ENCODE measurements at places on chromosomes 6 and 20.

- no peak for DNase-seq
Observed at GRCh38 chr20:36777167-36777566, 3.6 kb upstream of the DSN1 start.

- no peak for DNase-seq
Observed at GRCh38 chr6:169093066-169093723, 160.5 kb downstream of the THBS2 start.

GRCh38 chr6:4732691-4733315 is 43.4 kb upstream of the CDYL start:
- DNase-seq: no peak

GRCh38 chr20:44135012-44135412 is 52.0 kb downstream of the JPH2 start:
- no peak for DNase-seq

DNA sequence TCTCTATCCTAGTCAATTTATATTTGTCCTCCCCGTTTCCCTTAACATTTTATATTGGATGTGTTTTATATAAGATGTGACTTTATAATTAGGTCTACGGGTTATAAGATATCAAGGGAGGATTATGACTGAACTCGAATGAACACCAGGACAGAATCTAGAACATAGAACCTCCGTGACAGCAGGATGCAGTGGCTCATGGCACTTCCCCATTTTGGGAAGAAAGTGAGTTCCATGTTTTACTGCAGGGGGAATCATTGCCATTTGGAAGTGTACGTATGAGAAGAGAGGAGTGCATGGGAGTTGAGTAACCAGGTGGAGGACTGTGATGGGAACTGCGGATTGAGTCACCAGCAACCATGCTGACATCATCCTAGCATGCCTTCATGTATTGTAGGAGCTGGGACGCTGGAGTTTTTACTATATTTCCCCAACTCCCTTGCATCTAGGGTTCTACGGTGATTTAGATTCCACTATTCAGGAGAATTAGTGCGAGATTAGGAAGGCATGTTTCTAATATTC is 56.1 kb upstream of the FOXC1 start:
- DNase-seq: no peak

DNA sequence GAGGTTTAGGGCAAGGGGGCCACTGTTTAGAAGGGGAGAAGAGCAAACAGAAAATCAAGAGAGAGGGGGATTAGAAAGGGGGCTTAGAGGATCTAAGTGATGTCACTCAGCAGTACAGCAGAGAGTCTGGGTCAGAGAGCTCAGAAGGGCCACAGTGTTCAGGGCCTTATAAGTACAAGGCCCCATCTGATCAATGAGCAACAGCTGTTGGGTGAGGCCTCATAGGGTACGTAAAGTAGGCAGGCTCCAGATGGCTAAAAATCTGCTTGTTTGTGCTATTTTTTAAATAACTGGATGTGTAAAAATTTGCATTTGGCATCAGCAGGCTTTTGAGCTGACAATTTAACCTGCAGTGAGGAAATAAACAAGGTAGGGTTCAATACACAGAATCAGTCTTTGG is 149.8 kb downstream of the SH3BGRL2 start:
- DNase-seq: no peak

DNA sequence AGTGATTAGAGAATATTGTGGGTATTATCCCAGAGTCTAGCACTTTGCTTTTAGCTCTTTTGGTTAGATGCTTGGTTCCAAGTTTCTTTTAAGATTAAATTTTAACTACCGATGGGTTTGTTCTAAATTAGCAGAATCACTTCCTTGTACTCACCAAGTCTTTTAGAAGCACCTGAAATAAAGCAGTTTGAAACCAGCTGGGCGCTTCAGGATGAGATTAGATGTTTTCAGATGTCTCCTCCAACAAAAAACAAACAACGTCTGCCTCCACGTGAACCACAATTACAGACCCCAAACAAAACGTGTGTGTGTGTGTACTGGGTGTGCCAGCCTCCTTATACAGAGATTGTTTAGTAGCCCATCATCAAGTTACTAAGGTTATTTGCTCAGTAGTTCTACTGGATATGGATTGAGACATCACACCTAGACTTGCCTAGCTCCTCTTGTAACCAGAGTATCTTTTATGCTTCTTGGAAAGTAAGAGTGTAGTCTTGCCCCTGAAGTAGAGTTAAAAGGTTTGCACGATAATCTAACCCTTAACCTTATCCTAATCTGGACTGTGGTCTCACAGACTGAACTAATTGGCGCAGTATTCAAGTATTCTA is 2.3 kb downstream of the DSTN start:
- DNase-seq: no peak

DNA sequence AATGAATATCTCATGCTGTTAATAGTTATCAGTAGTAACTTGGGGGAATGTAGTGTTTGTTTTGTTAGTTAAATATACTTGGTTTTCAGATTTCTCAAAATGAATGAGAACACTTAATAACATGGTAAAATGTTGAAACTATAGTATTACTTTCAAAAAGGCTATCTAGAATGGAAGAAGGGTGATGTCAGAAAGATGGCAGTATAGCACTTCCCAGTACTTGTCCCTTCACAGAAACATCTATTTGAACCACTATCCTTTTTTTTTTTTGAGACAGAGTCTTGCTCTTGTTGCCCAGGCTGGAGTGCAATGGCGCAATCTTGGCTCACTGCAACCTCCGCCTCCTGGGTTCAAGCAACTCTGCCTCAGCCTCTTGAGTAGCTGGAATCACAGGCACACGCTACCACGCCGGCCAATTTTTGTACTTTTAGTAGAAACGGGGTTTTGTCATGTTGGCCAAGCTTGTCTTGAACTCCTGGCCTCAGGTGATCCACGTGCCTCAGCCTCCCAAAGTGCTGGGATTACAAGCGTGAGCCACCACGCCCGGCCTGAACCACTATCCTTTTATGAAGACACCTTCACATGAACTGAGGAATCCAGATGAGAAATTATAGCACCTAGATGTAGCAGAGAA is 4.7 kb upstream of the ECHDC1 start:
- no peak for DNase-seq

DNA sequence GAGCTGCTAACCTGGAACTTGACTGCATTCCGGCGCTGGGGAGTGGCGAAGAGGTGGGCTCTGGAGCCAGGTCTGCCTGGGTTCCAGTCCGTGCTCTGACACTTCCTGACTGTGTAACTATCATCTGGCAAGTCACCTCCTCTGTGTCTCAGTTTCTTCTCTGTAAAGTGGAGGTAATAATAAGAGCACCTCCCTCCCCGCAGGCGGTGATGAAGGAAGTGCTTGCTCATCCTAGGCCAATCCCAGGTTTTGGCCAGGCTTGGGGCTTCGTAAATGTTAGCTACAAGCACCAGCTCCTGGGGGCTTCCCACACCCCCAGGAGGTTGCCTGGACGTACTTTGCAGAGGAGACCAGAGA is 32.8 kb downstream of the SNAI1 start:
- DNase-seq: no peak

- DNase-seq: no peak
Observed at GRCh38 chr6:89566930-89567629, 71.5 kb downstream of the LYRM2 start.

- DNase-seq: no peak
Observed at GRCh38 chr6:144953552-144954240, 668.6 kb downstream of the UTRN start.

GRCh38 chr6:150016324-150017185 is 8.8 kb downstream of the RAET1L start:
- no peak for DNase-seq

DNA sequence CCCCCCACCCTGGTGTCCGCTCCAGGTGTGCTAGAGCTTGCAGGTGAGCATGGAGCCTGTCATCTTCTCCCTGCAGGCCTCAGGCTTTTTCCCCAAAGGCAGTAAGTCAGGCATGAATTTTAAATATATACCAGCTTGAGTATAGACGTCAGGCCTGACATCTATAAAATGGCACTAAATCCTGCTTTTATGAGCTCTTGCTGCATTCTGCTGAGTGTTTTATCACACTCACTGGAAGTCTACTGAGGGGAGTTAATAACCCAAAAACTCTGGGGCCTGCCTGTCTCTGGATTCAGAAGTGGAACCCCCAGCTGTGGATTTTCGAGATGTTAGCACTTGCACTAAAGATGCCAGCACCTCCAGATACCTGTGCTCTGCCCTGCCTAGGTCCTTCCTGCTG is 133.4 kb upstream of the TOP1 start:
- DNase-seq: no peak

DNA sequence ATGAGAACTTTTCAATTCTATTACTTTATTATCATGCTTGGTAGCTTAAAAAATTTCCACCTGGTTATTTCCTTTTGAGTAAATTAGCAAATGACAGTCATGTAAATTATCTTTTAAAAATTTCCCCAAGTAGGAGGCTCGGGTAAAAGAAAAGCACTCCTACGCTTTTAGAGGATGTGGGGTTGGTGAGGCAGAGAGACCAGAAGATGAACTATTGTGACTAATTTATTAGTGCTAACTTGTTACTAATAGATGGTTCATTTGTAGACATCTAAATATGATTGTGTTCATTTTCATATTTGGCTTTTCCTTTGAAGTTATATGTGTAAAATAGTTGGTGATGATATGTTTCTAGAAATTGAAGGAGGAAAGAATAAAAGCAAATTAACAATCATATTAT is 27.0 kb downstream of the ZNF292 start:
- DNase-seq: no peak

- DNase-seq: no peak
Observed at GRCh38 chr20:49675368-49676151, 38.1 kb downstream of the B4GALT5 start.

DNA sequence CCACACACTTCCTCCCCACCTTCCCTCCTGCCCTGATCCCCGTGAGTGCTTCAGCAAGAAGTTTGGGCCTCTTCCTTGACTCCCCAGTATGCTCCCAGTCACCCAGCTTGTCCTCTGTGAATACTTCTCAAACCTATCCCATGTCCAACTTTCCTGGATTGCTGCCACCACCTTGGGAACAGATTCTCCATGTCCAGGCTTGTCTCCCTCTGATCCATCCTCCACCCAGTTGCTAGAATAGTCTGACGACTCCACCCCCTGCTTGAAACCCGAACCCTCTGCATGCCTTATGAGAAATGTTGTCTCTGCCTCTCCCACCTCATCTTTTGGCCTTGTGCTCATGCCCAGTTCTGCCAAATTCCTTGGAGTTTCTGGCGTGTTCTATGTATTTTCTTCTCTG is 108.0 kb downstream of the PPP1R14C start:
- DNase-seq: no peak

- DNase-seq: no peak
Observed at GRCh38 chr20:18849131-18849530, 35.5 kb downstream of the SCP2D1 start.

- DNase-seq: no peak
Observed at GRCh38 chr6:98467902-98468301, 366.5 kb upstream of the POU3F2 start.

DNA sequence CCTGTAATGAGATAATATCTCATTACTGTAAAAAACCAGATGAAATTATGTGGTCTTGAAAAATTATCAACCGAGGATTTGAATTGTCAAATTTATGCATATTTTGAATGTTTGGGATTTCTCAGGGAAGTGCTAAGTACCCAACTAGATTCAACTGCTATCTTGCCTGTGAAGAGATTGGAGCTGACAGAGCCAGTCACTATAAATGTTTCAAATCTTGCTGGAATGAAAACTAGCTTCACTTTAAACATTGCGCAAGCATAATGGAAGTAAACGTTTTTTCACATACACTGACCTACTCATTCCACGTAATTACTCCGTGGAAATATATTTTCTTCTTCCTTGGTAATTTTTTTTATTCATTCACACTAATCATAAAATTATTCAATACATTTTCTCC is 46.7 kb downstream of the TMEM170B start:
- DNase-seq: no peak

GRCh38 chr6:136890986-136891385 is 31.1 kb upstream of the SLC35D3 start:
- no peak for DNase-seq

DNA sequence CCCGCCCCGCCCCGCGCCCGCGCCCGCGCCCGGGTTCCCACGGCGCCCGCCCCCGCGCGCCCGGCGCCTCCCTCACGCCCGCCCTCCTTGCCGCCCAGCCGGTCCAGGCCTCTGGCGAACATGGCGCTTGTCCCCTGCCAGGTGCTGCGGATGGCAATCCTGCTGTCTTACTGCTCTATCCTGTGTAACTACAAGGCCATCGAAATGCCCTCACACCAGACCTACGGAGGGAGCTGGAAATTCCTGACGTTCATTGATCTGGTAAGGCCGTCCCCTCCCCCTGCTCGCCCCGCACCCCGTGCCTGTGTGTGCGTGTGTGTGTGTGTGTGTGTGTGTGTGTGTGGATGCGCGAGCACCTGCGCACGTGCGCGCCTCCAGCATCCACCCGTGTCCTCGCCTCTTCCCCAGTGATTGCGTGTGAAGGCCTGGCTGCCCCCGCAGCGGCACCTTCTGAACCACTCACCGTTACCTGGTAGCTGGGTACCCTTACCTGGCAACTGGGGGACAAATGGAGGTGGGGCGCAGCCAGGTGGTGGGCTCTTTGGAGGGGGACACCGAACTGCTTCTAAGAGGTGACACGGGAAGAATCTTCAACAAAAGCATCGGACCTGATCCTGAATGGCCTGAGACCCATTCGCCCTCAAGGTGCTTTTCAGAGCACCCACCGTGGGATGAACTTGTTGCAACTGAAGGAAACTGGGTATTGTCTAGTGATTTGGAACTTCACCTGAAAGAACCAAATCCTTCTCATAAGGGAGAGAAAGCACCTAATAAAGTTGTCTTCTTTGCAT is at the start of gene AIG1:
Gene AIG1 (plus strand): TSS at position 84 of the 791 bp plus-strand sequence. CDS start 37 bp downstream, at position 121.
- DNase-seq: no peak

DNA sequence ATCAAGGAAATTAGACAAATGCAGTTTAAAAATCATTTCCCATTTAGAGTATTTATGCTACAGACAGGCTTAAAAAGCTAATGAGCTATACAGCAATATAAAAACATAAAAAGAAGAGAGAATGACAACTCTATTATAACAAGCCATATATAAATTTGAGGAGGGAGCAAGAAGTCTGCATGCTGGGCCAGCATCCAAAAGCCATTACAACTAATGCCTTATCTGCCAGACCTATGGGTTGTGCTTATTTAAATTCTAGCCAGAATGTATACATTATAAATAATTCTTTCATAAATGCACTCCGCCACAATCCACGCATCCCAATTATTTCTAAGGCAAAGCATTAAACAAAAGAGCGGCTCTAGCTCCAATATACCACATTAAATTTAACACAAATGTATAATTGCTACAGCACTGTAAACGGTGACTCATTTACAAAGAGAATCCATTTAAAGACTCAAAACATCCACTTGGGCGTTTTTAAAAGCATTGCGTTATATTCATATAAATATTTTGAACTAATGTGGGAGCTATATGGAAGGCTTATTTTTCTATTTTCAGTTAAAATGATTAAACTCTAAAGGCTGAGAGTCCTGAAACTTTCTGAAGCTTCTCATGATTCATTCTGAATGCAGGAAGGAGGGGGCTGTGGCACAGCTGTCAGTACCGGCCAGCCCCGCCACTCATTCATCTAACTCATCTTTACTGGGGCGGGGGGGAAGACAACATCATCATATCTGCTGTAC is 37.7 kb upstream of the RAB22A start:
- no peak for DNase-seq

DNA sequence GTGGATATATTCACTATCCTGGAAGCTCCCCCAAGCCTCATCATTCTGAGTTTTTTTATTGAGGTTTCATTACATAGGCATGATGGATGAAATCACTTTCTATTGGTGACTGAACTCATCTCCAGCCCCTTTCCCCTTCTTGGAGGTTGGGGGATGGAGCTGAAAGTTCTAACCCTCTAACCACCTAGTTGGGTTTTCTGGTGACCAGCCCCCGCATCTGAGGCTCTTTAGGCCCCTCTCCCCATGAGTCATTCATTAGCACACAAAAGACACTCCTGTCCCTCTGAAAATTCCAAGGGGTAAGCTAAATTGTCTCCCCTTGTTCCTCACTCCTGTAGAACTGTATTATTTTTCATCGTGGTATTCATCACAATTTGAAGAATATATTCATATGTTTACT is 33.3 kb downstream of the GFRA4 start:
- DNase-seq: no peak
